ENCODE measurements at places on chromosomes 11 and 22.

DNA sequence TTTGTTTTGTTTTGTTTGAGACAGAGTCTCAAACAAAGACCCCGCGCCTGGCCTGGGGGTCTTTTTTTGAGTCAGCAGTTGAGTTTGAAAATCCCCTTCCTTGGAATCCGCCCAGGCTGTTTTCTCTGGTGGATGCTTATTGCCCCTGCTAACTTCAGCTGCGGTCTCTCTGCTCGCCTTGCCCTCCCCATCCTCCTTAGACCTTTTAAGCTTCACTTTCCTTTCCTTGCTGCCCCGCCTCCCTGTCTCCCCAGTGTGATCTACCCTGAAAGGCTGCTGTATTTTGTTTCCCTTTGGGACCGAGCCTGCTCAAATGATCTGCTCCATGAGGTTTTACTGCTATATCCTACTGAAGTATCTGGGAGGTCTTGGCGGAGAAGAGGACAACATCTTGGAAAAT, 2.5 kb downstream of the USP18 start:
- DNase-seq = no peak

DNA sequence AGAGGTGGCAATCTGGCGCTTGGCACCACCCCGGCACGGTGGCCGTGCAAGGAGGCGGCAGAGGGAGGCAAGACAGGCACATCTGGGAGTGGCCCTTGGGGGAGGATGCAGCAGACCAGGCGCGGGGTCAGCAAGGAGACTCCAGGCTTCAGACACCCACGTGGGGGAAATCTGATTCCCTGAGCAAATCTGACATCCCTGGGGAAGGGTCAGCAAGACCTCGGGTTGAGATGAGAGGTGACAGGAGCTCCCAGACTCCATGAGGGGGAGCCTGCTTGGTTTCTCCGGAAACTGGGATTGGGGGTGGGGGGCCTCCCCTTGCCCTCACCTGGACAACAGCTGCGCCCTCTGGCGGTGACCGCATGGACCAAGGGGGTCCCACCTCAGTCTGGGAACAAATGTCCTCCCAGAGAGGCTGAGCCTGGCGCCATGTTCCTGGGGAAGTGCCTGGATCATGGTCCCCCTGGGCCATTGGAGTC, 4.0 kb upstream of the RCOR2 start:
- DNase-seq = no peak

DNA sequence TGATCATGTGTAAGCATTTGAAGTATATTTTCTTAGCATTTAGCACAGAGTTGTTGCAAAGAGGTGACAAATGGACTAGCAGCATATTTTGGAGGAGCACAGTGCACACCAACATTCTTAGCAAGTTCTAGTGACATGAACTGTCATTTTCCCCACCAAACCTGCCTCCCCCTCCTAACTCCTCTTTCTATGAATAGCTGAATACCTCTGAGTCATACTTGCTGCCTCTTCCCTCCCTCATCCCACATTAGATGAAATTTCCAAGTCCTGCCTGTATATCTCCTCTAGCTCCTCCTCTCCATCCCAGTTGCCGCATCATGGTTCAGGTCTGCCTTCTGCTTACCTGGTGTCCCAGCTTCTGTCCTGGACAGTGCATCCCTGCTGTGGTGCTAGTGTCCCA, 7.2 kb downstream of the OSBP2 start:
- no peak for DNase-seq

DNA sequence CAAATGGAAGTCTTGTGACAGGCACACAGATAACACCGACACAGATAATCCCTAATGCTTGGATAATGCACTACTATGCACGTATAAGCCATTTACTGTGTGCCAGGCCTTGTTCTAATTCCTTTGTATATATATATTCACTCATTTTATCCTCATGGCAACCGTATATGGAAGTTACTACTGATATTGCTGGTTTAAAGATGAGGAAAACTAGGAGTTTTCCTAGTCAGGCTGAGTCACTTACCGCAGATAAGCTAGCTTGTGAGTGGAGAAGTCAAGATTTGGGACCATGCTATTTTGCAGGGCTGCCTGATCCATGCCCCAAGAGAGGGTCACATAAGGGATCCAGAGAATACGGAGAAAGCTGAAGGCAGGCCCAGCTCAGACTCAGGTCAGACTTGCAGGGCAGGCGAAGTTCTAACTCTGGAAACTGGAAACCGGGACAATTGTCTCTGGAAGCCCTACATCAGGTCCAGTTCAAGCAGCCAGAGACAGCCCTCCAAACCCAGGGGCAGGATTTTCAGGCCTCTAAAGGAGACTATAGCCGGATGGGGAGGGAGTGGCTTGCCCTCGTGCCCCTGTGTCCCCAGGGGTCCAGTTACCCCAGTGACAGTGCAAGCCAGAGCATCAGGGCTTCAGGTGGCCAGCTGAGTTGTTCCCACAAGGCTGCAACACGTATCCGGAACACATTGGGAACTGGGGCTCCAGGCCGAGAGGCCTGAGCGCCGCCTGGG, 534.8 kb downstream of the INSC start:
- DNase-seq = no peak

- no peak for DNase-seq
Observed at GRCh38 chr22:46086577-46087335, 63.6 kb upstream of the PPARA start.

DNA sequence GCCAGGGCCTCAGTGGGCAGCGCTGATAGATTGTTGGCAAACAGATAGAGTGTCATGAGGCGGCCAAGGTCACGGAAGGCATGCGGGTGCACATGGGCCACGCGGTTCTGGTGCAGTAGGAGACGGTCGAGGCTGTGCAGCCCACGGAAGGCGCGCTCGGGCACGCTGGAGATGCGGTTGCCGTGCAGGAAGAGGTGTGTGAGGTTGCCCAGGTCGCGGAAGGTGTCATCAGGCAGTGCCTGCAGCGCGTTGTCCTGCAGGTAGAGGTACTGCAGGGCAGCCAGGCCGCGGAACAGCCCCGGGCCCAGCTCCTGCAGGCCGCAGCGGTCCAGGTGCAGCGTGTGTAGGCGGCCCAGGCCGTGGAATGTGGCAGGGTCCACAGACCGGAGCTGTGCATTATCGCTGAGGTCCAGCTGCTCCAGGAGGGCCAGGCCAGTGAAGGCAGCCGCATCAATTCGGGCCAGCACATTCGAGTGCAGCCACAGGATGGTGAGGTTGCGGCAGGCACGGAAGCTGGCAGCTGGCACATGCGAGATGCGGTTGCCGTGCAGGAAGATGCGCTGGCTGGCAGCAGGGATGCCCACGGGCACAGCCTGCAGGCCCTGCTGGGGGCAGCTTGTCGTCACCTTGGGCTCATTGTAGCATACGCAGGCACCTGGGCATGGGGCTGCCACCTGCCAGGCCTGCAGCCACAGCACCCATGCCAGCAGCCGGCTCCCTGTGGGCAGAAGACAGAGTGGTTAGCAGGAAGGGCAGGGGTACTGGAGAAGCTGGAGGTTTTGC, 25.5 kb downstream of the RTN4R start:
- no peak for DNase-seq

GRCh38 chr11:55655096-55655495, 6.9 kb upstream of the OR4C6 start:
- no peak for DNase-seq

DNA sequence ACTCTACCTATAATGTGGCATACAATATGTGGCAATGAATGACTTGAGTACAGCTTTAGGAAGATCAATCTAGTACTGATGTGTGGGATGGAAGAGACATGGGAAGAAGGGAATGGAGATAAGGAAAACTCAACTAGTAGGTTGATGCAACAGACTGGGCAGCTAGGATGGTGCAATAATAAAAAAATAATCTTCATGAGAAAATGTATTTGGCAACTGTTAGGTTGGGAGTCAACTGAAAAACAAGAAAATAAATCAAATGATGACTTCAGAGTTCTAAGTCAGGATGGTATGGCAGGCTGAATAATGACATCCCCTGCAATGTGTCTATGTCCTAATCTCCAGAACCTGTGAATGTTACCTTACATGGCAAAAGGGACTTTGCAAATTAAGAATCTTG, 236.8 kb upstream of the PITPNB start:
- DNase-seq = no peak

DNA sequence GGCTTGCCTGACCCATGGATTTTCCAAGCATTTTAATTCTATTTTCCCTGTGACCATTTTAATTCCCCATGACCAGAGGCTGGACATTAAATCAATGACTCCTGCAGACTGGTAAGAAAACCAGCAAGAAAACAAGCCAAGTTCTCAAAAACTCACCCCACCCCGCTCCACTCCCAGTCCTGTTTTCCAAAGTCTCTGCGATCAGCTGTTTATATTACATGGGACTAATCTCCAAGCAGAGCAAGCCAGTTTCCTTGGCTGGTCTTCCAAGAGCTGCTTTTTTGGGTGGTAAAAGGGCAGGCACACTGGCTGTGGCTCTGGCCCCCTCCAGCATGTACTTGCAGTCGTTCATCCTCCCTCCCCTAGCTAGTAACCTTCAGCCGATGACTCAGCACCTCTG, 97.9 kb downstream of the RRAS2 start:
- no peak for DNase-seq

GRCh38 chr11:106177311-106177710, 99.8 kb downstream of the AASDHPPT start:
- DNase-seq = no peak

- DNase-seq = no peak
Observed at GRCh38 chr22:24566899-24567511, 11.2 kb downstream of the SNRPD3 start.

DNA sequence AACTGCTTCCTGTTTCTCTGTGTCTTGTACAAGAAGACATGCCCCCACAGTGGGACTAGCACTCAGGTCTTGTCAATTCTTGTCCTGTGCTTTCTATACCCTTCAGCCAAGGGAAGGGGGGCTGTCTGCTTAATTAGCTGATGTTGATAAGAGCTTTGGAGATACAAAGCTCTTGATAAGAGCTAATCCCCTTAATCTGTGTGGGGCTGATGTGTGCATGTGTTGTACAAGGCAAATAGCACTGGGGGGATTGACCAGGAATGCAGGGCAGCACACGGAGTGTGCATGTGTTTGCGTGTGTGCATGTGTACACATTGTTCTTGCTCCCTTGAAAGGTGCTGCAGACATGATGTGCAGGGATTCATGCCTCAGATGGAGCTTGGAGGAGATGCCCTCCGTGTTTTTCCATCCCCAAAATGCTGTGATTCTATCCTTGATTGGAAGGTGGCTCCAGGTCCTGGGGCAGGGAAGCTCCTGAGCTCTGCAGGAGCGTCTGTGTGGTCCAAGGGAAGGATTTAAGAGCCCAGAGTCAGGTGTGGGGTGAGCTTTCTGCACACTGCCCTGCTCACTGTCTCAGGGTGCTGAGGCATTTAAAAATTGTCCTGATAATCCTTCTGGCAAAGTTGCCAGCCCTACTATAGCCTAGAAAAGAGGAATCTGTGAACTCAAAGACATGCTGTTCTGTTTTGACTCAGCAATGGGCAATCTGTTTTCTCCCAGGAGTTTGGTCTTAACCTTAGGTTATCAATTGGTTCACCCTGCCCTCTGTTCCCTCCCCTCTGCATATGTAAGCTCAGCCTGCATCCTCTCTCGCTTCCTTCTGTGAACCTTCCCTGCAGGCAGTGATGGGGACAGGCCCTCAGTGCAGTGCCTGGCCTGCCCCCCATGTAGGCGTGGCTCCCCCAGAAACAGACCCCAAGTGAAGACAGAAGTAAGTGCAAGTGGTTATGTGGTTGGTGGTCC, 102.0 kb downstream of the GRIK4 start:
- DNase-seq = no peak

- no peak for DNase-seq
Observed at GRCh38 chr11:121497176-121497998, 44.6 kb upstream of the SORL1-AS1 start.

DNA sequence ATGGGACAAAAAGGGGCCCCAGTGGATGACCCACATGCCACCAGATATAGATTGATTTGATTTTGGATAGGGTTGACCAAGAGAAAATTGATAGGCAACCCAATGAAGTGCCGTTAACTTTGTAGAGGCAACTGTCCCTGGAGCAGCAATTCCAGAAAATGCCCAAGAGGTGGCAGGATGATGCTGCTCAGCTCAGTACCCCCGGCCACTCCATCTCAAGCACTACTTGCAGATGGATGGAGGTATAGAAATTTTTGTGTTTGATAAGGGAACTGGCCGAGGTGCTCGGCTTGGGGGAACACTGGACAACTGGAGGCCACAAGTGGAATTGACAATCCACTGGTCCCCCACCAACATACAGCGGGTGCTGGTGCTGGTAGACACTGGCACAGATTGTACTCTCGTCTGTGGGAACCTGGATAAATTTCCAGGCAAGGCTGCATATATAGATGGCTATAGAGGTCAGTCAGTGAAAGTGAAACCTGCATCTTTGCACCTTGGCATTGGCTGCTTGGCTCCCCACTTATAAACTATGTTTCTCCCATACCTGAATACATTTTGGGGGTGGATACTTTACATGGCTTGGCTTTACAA, 86.3 kb downstream of the CCDC83 start:
- DNase-seq = no peak

DNA sequence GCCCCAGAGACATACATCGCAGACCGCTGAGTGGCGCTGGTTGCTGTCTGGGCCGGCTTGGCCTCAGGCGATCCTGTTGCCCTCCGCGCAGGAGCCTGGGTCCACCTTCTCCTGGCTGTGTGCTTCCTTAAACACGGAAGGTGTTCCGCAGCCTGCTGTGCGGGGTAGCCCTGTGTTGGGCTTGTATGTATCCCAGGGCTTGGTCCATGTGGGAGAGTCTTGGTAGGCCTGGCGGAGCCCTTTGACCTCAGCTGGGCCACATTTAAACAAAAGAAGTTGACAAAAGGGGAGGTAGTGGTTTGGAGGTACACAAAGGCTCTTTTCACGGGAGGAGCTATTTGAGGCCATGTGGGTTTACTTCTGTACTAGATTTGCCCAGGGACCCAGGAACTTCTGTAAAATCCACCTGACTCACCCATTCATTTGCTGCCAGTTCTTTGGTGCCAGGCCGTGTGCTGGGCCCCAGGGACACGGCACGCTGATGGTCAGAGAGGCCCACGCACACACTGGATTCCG, 11.0 kb upstream of the GRAMD4 start:
- no peak for DNase-seq

DNA sequence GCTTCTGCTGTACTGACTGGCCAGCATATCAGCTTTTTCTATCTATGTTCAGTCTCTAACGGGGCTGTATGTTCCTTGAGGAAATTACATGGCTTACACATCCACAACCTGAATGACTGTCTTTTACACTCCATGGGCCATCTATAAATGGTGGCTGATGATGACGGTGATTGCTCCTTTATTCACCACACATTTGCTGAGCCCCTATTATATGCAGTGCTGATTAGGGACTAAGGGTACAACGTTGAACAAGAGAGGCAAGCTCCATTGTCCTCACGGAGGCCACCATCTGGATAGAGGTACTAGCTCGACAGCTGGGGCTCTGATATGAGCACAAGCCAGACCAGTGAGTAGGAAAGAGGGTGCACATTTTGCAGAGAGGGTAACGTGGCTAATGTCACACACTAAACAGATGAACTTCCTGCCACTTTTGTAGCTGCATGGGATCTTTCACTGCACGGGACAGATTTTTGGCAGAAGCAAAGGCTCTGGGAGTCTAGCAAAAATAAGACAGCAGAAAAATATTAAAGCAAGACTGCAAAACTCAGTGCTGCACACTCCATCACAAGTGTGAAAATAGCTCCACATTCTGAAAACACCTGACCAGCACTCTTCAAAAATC, 30.6 kb downstream of the DRD2 start:
- no peak for DNase-seq

GRCh38 chr11:72010529-72011233, 12.0 kb downstream of the IL18BP start:
- no peak for DNase-seq

GRCh38 chr11:102225689-102226568, 91.4 kb upstream of the BIRC3 start:
- DNase-seq = no peak

- DNase-seq = no peak
Observed at GRCh38 chr11:120065176-120065575, 72.7 kb downstream of the TRIM29 start.

GRCh38 chr22:23315341-23315917, 135.1 kb downstream of the BCR start:
- DNase-seq = no peak

- DNase-seq = no peak
Observed at GRCh38 chr22:47593911-47594311, 831.5 kb downstream of the TBC1D22A start.

Measured in cortex of kidney (tissue), 1 donor.